ENCODE measurements at places on chromosomes 2 and 18.

GRCh38 chr2:114442510-114442909 is at the start of gene DPP10:
Gene DPP10, plus strand, starts transcription at chr2:114442641.
- DNase-seq: no peak

- no peak for DNase-seq
These were observed 69.0 kb downstream of the GORASP2 start for GRCh38 chr2:170997893-170998597.

DNA sequence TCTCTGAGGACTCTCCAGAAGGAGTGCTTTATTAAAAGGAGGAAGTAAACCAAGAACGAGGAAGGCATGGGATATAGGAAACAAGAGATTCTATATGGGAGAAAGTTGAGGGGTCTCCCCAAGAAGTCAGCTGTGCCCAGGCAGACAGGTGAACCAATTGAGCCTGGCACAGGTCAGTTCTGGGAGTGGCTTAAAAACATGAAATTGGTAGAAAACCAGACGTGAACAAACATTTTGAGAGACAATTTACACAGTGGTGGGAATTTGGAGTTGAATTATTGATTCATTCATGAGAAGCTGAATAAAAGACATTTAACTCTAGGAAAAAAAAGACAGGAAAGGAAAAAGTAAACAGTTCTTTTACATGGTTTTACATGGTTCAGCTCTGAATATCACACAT is 16.4 kb downstream of the PLEKHH2 start:
- no peak for DNase-seq

GRCh38 chr2:216492597-216493333 is 5.9 kb upstream of the RPL37A start:
- peak; percentile 76 for DNase-seq

DNA sequence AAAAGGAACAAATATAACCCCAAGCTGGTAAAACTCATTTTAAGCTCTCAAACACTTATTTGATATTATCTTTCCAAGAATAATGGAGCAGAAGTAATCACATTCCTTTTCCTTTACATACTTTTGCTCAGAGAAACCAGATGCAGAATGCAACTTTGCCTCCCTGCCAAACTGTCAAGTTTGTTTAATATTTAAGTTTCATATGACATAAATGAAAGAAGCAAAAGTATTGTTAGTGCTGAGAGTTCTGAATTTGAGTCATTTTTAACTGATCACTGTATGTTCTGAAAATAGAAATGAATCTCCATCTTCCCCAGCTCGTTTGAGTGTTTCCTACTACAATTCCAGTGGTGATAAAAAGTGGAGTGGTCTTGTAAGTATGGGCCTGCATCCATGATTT is 423.4 kb downstream of the PID1 start:
- no peak for DNase-seq

GRCh38 chr18:8936619-8937018 is 165.9 kb upstream of the NDUFV2 start:
- no peak for DNase-seq

GRCh38 chr2:239169311-239170048 is 231.3 kb downstream of the HDAC4 start:
- DNase-seq: no peak

DNA sequence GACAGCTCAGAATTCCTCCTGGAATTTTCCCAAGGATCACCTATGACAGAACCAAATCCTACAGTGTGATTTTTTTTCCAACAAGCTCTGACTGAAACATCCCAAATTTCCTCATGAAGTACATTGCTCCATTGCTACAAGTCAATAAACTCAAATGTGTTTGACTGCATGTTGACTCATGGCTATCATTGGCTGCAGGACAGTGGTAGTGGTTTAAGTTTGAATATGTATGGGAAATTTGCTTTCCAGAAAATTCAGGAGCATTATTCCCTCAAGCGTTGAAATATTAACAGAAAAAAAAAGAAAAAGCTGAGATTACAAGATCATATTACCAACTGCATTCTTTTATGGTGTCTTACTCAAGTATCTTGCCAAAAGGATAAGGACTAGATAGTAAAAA is 402.8 kb upstream of the DSEL start:
- no peak for DNase-seq

DNA sequence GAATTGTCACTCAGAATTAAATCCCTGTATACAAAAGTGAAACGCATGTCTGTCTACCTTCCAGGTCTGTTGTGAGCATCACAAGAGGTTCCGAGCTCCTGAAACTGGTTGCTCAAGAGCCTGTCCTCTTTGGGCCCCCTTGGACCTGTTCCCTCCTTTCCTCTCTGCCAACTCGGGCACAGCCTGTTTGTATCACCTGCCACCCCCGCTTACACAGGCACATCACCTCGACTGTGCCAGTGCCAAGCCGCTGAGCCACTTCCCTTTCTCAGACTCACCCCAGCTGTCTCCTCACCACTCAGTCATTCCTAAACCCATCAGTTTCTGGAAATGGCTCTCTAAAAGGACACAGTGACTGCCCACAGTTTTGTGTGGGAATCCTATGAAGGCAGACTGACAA is 3.1 kb downstream of the EFR3B start:
- DNase-seq: no peak

DNA sequence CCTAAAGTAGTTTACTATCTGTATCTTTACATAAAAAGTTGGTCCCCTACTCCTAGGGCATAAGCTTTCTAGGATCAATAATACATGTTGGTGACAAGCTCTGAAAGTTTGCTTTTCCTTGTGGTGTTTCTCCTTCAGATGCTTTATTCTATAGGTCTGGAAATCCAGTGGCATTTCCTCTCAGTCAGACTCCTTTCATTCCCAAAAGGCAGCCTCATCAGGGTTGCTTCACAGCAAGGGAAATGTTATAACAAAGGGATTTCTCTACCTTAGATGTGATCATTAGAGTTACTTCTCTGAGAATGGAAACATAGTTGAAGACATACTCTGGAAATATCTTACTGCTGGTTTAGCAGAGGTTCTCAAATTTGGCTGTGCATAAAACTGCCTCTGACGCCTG is 1072.4 kb upstream of the ZEB2 start:
- DNase-seq: no peak

DNA sequence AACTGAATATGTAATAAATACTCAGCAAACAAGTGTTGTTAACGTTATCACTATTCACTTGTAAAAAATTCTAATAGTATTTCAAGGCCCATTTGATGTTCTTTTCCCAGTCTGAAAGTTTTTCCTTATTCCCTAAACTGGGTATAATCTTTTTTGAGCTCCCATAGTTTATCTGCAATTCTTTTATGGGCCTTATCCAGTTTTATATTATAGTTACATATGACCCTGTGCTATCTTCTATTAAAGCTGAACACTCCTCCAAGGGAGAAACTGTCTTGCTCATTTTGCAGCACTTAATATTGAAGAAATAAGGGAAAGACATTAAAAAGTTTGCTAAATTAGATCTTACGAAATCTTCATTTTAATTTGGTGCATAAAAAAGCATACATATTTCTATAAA is 13.9 kb downstream of the PELI1 start:
- DNase-seq: no peak

DNA sequence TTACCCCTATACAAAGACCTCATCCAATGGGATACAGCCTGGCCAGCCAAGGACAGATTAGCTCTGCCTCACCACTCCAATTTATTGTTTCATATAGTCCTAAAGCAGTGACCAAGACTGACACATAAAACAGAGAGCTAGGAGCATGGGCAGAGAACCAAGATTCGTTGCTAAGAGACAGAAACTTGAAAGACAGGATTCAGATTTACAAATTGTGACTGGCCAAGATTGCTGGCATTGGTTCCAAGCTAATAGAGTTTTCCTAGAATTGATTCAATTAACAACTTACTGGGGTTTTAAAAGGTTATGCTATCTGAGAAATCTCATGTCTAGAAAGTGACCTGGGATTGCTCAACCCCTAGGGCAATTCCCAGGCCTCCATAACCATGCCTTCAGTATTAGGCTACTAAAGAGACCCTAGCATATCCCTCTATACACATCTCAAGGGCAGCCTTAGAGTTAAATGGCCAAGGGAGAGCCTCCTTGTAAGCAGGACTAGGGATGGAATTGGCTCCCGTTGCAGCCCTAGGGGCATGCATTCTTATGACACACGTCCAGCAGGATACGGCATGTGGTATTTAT is 75.6 kb downstream of the ICOS start:
- peak; percentile 73 for DNase-seq

GRCh38 chr2:26581266-26581990 is 59.7 kb downstream of the CIB4 start:
- DNase-seq: no peak

GRCh38 chr2:232219496-232219870 is 159.1 kb upstream of the ALPP start:
- no peak for DNase-seq

DNA sequence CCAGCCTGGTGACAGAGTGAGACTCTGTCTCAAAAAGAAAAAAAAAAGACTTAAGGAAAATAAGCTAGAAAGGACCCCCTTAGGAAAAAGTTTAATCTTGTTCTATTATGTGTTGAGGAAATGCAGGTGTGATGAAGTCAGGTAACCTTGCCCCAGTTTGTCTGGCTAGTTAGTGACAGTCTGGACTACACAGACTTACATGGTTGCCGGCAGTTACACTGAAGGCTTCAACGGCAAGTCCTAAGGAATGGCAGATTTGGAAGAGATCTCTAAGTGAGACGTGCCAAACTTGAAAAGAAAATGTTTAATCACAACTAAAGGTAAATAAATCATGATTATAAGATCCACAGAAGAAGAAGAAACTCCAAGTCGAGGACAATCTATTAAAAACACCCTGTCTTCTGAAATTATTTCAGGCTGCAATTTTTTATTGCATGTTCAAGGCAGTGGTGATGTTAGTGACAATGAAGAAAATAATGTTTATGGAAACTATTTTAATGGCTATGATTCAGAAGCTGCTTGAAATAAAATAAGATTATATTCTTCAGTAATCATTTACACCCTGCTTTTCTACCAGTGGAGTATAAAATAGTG is 84.2 kb downstream of the TTC27 start:
- no peak for DNase-seq

DNA sequence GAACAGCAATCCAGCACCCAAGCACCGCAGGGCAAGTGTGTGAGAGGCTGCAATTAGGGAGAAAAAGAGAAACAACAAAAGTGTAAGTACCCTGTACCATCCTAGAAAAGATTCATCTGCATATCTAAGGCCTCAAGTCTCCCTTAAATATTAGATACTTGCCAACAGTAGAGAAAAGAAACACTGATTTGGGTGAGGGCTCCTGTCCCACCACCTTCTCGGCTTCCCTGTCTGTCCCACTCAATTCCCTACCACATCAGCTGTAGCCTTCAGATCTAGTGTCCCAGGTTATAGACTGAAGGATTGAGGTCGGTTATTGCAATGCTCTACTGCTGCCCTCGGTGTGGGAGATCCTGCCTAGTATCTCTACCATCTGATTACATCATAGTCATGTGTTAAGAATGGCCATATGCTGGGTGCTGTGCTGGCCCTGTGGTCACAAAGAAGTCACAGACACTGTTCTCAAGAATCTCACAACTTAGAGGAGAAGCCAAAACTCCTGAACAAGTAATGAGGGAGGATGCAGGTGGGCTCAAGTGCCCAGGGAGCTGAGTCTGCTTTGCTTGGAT is 2.5 kb downstream of the RAX start:
- no peak for DNase-seq

DNA sequence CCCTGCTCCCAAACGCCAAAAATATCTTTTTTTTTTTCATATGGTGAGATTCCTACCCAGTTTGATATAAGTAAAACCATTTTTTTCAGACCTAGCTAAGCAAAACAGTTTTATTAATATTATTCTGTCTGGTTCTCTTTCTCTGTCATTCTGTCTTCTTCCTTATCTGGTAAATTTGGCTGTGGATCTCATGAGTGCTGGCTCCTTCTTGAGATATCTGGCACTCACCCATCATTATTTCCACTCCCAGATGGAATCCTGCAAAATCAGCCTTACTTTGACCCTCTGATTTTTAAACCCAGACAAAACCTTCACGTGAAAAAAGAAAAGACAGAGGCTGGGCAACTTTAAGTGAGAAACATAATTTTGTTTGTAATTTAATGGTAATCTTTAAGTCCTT is 373.6 kb downstream of the NYAP2 start:
- DNase-seq: no peak

- DNase-seq: no peak
These were observed 53.3 kb downstream of the ZEB2 start for GRCh38 chr2:144466637-144467036.

- no peak for DNase-seq
These were observed 39.2 kb downstream of the CRIM1 start for GRCh38 chr2:36394804-36395203.

DNA sequence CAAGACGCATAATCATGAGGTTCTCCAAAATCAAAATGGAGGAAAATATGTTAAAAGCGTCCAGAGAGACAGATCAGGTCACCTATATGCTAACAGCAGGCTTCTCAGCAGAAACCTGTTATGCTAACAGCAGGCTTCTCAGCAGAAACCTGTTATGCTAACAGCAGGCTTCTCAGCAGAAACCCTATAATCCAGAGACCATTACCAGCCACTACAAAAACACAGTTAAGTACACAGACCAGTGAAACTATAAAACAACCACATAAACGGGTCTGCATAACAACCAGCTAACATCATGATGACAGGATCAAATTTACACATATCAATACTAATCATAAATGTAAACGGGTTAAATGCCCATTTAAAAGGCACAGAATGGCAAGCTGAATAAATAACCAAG is 1548.4 kb upstream of the TMEFF2 start:
- DNase-seq: no peak

- no peak for DNase-seq
These were observed 21.9 kb downstream of the PELI1 start for GRCh38 chr2:64122358-64122757.

- no peak for DNase-seq
These were observed 54.8 kb downstream of the KCNS3 start for GRCh38 chr2:17933256-17933655.

- DNase-seq: no peak
These were observed 9.0 kb downstream of the CYBRD1 start for GRCh38 chr2:171531291-171531690.

DNA sequence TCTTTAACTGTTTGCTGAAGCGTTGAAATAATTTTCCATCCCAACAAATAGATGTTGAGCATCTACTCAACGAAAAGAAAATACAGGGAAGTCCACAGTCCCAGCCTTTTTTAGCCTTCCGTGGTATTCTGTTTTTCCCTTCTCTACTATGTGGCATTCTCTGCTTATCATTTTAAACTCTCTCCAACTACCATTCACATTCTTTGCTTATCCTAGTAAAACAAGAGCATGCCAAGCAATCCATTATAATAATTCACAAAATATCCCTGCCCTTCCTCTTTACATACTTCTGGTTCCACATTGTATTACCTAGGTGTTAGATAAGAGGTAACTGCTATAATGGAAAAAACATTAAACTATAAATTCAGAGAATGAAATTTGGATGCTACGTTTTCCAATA is 1.6 kb upstream of the SESTD1 start:
- DNase-seq: no peak

DNA sequence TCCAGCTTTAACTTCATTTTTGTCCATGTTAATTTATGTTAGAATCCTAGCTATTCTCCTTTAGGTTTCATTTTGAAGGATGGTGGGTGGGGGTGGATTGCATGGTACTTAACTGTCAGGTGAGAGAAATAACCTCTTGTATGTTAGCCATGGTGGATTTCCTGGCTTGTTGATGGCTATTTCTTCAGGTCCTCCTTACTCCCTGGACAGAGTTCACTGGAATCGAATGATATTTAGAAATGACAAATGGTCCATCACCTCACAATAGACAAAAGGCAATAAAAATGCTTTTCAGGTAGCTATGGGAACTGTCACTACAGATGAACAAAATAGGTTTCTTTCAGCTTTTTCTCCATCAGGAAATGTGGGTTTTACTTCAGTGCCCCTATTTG is 91.7 kb downstream of the EML6 start:
- DNase-seq: no peak

Data from mammary epithelial cell (primary cell).